ENCODE measurements at places on chromosomes 5 and 9. TPM values are rescaled to one million over a fixed set of nuclear protein-coding genes. Genes with fewer than 3 reads are reported as not detected.

DNA sequence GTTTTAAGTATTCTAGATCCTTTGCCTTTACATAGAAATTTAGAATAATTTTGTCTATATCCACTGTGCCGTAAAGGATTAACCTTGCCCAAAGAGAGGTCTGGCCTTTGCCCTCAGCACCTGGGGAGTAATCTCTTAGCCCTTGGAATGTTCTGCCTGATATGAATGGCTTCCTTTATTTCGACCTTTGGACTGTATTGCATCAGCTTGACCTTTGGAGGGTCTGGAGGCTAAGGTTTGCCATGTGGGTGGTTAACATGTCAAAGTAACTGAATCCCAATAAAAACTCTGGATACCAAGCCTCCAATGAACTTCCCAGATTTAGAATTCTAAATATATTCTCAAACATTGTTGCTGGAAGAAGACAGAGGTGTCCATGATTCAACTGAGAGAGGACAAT, 54.7 kb downstream of the NR2F1 start:
- peak; percentile 7 for DNase-seq

SCGB3A2 gene
- not detected for polyA plus RNA-seq

GRCh38 chr9:113708821-113709713, 167.0 kb upstream of the ZNF618 start:
- DNase-seq = peak; percentile 32

- no peak for DNase-seq
Observed at GRCh38 chr5:77010243-77010642, 20.0 kb upstream of the AGGF1 start.

- DNase-seq = no peak
Observed at GRCh38 chr9:137349471-137350033, 47.5 kb upstream of the NRARP start.

- no peak for DNase-seq
Observed at GRCh38 chr9:72912476-72913381, 40.1 kb downstream of the ALDH1A1 start.

- DNase-seq = no peak
Observed at GRCh38 chr5:150530951-150531588, 23.1 kb downstream of the NDST1 start.

GRCh38 chr9:33041432-33042188, 16.5 kb downstream of the DNAJA1 start:
- no peak for DNase-seq

SPINK4 gene
- 2.0 TPM for polyA plus RNA-seq

GRCh38 chr5:150397146-150397781, 15.4 kb downstream of the CD74 start:
- no peak for DNase-seq

DNA sequence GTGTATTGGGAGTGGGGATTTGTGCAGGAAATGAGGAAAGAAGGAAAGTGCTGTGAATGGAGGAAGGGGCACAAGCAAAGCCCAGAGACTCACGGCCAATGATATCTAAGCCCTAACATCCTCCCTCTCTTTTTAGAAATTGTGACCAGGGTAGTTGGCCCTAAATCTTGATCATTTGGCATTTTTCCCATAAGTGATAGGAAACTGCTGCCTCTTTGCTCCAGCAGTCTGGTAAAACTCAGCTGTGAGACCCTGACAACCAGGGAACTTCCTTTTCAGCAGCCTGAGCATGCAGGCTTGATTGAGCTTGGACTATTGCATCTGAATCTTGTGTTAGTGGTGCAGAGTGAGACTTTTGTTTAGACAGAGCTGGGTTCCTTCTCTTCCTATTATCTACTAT, 9.6 kb upstream of the ADRB2 start:
- DNase-seq = no peak

DNLZ gene
- polyA plus RNA-seq = 3.4 TPM

CFAP157 gene
- 0.07 TPM for polyA plus RNA-seq

GRIN3A gene
- polyA plus RNA-seq = not detected

KCNIP1 gene
- polyA plus RNA-seq = not detected

SOX30 gene
- polyA plus RNA-seq = not detected

- DNase-seq = peak; percentile 26
Observed at GRCh38 chr5:54628050-54628449, 110.5 kb downstream of the SNX18 start.

PLPP1 gene
- polyA plus RNA-seq = 12.1 TPM

LHX3 gene
- polyA plus RNA-seq = not detected

DNA sequence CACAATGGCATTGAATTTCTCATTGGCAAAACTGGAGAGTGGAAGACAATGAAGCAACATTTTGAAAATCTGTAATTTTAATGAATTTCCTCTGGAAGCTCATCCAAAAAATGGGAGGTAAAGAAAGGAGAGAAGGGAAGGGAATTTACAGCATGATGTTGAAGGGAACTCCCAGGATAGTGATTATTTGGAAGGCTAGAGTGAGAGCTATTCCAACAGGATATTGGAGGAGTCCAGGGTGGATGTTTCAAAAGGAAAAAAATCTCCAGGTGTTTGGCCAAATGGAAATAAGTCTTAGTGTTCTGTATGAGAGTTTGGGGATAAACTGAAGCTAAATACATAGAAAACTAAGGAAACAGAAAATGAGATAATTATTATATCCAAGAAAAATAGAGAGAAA, 106.2 kb downstream of the IZUMO3 start:
- no peak for DNase-seq

- DNase-seq = no peak
Observed at GRCh38 chr5:123721675-123722276, 209.8 kb downstream of the CSNK1G3 start.

GRCh38 chr5:168334695-168335094, 43.2 kb downstream of the WWC1 start:
- DNase-seq = no peak

DNA sequence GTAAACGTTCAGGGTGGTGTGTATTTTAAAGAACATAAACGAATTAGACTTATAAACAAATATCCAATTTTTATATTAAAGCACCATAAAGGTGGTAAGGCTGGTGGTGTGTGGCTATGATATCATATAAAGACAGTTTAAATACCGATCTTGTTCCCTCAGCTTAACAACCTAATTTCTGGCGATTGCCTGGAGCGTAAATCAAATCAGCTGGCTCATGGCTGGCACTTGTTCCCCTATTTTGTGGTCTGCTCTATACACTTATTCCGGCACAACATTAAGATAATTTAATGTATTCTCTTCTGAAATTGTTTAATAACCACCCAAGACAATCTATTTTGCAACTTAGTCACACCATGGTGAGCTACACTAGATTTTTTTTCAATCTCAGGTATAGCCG, 2.4 kb upstream of the HAPLN1 start:
- no peak for DNase-seq

PRR16 gene
- polyA plus RNA-seq = not detected

GTF3C5 gene
- 92.6 TPM for polyA plus RNA-seq

SPINK6 gene
- polyA plus RNA-seq = not detected

GRCh38 chr9:123534336-123534735, 178.3 kb downstream of the CRB2 start:
- DNase-seq = no peak

CCNO gene
- not detected for polyA plus RNA-seq

- no peak for DNase-seq
Observed at GRCh38 chr9:2963307-2963706, 119.4 kb upstream of the PUM3 start.

GRCh38 chr9:37155601-37156000, 35.2 kb downstream of the ZCCHC7 start:
- DNase-seq = no peak

SEMA4D gene
- 0.17 TPM for polyA plus RNA-seq

CCNB1 gene
- polyA plus RNA-seq = 49.6 TPM

AQP7 gene
- polyA plus RNA-seq = 5.6 TPM

CA9 gene
- polyA plus RNA-seq = 118 TPM

GRCh38 chr5:29263915-29264351, 1929.6 kb upstream of the CDH6 start:
- no peak for DNase-seq

DNA sequence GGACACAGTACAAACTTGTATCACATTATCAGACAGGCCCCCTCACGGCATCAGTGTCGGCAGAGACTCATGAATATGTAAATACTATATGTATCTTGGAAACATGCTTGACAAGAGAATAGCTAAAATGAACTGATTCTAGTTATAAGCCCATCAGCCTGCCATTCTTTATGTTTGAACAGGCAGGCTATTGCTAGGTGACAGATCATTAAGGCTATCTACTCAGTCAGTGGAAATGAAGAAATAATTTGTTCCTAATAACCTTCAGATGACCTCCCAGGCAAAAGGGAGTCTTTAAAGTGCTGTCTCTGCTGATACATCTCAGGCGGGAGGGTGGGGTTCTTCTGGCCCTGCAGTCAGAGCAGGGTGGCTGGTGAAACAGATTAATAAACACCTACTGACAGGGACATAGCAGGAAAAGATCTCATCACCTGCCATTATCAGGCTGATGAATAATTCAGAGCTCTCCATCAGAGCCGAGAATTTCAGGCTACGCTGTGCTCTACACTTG, 394.2 kb downstream of the RASEF start:
- no peak for DNase-seq

TMEM252 gene
- polyA plus RNA-seq = not detected

RARS1 gene
- 36.2 TPM for polyA plus RNA-seq

RAD1 gene
- 14.7 TPM for polyA plus RNA-seq

RECK gene
- polyA plus RNA-seq = 4.8 TPM

ZSWIM6 gene
- 2.6 TPM for polyA plus RNA-seq

DNA sequence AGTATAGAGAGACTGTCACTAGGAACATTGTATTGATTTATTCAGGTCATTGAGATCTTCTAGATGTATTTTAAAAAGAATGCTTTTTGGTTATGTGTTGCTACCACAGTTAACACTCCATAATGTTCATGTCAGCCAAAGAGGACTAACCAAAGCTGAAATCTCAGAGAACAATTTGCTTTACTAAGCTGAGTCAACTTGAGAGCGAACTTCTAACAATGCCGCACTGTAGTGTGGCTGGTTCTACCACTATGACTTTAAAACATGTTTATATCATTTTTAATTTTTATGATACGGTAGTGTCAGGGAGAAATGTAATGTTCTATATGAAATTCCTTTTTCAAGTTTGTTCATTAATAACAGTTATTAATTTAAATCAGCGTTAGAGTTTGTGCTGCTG, 42.1 kb downstream of the GALNT12 start:
- DNase-seq = no peak

GRCh38 chr5:144427866-144428265, 257.2 kb downstream of the KCTD16 start:
- DNase-seq = no peak

- DNase-seq = no peak
Observed at GRCh38 chr5:164071671-164072070, 566.3 kb downstream of the MAT2B start.

DNA sequence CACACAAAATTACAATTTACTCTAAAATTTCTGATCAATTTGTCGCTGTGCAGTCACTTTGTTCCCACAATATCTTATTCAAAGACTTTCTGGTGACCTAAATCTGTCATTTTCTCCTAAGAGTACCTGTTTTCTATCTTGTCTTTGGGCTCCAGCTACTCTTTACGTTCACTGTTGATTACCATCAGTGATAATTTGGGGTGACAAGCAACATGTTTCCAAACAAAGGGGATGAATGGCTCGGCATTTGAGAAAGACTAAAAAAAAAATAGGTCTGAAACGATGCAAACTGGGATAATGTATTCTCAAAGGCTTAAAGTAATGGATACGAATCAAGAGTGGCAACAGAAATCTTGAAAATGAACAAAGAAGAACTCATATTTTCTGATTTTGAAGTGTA, 205.2 kb upstream of the DAB2 start:
- DNase-seq = no peak

DNA sequence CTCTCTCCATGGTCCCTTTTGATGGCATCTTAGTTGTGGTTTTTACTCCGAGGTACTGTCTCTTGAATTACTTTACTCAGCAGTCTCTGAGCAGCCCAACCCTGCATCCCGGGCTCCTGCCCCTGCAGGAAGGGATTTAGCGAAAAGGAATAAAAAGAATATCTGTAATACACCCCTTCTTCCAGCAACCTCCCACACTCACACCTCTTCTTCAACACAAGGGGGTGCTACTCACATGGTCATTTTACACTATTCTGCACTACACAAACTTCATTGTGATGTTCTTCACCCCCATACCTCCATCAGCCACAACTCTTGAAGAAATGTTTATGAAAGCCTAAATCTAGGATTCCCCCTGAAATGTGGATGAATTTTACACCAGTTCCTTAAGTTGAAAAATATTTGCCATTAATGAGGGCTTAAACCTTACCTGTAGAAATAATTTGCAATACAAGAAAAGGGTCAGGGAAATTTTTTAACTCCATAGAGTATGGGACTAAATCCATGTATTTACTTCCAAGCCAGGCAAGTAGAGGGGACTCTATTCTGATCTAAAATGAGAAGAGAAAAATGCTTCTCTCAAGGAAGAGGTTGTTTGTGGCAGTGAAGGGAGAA, 26.0 kb downstream of the TPD52L3 start:
- peak; percentile 61 for DNase-seq

- no peak for DNase-seq
Observed at GRCh38 chr5:1522601-1523479, 920 bp downstream of the LPCAT1 start.

DNAH5 gene
- 0.09 TPM for polyA plus RNA-seq

AIF1L gene
- polyA plus RNA-seq = 12.1 TPM

LEAP2 gene
- polyA plus RNA-seq = 51.9 TPM

DNA sequence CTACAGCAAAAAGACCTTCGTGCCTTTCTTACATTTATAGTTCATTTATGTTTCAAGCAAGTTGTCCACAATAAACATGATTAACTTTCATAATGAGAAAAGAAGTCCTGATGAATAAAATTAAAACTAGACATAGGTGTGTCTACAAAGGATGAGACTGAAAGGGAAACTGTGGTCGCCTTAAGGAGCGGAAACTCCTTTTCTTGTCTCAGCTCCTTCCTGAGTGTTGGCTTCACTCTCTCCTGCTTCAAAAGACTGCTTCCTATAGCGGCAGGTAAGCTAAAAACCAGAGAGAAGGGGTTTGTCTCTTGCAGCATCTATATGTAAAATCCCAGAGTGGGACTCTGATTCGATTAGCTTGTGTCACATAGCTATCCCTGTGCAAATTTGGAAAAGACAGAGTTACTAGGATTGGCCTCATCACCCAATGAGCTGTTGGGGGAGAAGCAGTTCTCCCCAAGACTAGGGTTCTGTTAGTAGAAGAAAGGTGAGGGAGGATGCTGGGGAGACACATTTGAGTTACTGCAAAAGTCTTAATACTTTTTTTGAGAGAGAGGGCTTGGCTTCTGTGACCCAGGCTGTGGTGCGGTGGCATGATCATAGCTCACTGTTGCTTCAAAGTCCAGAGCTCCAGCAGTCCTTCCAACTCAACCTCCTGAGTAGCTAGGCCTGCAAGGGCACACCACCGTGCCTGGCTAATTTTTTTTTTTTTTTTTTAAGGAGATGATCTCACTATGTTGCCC, 16.8 kb upstream of the CTSL start:
- DNase-seq = no peak

EPB41L4B gene
- polyA plus RNA-seq = 15.1 TPM

RBM27 gene
- polyA plus RNA-seq = 9.9 TPM

CCNG1 gene
- 181 TPM for polyA plus RNA-seq

GRCh38 chr5:124436294-124436693, 310.1 kb downstream of the ZNF608 start:
- DNase-seq = no peak

- DNase-seq = peak; percentile 62
Observed at GRCh38 chr9:137435980-137436760, 5.0 kb downstream of the ENTPD8 start.
